Choroid plexus epithelial cell (primary cell): ENCODE measurements at places on chromosomes 6 and 20.

GRCh38 chr6:169671563-169671962, 30.3 kb downstream of the WDR27 start:
- DNase-seq = no peak

DNA sequence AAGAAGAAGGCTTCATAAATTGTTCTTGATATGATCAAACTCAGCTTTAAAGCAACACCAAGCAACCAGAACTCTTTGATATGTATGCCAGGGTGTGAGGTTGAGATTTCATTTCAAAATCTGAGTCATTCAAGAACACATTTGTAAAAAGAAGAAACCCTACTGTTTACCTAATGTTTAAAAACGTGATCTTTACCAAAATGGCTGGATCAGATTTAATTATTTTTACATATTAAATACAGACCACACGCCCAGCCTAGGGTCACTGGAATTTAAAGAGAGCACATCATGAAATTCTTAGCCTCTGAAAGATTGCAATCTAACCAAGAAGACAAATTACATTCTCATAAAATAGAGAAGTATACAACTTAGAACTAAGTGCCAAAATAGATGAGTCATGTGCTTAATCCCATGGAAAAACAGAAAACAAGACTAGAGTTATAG, 206.8 kb upstream of the SMLR1 start:
- DNase-seq = peak; percentile 44

- peak; percentile 47 for DNase-seq
Observed at GRCh38 chr6:71460933-71461332, 172.3 kb downstream of the OGFRL1 start.

DNA sequence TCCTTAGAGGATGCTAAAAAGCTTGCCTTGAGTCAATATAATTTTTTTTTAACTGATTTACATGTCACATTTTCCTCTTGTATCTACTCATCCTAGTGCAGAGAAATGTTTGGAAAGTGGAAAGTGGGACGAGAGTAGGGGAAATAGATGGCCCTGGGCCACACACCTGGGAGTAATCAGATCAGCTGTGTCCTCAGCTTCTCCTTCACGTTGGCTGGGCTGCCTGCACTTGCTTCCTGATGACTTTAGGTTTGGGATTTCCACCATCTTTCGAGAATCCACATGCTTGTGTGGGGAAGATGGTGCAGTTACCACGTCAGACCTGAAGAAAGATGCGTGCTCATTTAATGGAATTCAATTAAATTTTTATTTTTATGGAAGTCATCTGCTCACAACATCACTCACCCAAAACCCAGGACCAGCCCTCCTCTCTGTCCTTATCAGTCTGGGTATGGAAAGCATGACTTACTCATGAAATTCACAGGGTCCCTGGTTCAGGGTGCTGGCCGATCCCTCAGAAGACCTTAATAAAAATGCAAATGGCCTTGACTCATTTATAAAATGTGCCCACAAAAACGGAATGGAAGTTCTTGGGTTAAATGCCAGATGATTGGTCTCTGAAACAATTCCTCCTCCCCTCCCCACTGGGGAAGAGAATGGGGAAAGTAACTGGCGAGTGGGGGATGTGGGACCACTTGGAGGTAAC, 74.5 kb upstream of the TIAM2 start:
- DNase-seq = no peak

DNA sequence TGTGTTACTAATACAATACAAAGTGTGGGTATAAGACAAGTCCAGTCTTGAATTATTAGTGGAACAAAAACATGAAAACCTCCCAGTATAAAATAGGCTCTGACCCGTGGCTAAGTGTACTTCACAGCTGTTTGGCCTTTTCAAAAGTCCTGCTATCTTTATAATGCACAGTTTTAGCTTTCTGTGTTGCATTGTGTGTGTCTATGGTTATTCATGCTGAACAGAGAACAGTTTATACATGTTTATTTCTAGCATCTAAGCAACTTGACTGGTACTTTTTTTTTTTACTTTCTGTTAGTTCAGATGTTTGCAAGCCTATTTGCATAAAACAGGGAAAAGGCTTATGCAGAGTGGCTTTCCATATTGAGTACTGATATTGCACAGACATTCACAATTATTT, 119.2 kb upstream of the CCN2 start:
- no peak for DNase-seq

- DNase-seq = no peak
Observed at GRCh38 chr6:21118216-21118780, 475.3 kb upstream of the SOX4 start.

- DNase-seq = no peak
Observed at GRCh38 chr20:51127713-51128112, 104.8 kb upstream of the KCNG1 start.

DNA sequence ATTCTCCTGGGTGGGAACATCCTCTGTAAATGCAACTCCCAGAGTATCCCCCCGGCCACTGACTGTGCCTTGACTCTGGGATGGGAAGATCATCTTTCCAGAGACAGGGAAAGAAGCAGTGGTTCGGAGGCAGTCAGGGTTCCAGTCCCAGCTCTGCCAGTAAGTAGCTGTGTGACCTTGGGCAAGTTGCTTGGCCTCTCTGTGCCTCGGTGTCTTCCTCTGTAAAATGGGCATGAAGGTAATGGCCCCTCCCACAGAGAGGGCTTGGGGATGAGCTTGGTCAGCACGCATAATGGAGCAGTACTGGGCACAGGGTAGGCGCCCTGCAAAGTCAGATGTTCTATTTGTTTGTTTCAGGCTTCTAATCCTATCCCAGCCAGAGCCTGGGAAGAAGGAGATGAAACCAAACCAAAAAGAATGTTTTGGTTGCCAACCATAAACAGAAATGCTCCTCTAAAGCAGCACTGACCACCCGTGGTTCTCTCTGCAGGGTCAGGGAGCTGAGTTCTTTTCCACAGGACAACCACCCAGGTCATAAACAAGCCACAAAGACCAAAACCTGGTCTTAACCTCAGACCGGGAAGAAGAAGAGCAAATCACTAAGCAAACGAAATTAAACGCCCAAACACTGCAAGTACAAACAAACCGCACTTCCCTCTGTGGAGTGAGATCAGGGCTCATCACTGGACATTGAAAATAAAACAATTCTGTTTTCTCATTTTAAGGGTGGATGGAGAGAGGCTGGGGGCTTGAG, 381.0 kb upstream of the SULF2 start:
- peak; percentile 26 for DNase-seq

DNA sequence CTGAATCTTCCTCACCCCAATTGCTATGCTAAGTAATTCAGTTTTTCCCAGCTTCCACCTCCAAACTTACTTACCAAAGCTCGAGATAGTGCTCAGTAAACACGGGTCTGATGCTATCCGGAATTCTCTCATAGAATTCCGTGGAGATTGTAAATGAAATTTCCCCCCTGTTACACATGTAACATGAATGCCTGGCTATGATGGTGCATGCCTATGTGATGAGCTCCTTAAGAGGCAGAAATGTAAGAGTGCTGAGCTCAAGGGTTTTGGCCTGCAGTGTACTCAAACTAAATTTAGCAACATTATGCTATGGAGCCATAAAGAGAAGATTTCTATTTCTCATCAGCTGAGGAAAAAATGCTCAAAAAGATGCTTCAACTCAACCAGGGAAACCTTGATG, 133.4 kb upstream of the FUT9 start:
- DNase-seq = no peak

GRCh38 chr20:15930311-15931305, 642.6 kb downstream of the KIF16B start:
- DNase-seq = peak; percentile 72

DNA sequence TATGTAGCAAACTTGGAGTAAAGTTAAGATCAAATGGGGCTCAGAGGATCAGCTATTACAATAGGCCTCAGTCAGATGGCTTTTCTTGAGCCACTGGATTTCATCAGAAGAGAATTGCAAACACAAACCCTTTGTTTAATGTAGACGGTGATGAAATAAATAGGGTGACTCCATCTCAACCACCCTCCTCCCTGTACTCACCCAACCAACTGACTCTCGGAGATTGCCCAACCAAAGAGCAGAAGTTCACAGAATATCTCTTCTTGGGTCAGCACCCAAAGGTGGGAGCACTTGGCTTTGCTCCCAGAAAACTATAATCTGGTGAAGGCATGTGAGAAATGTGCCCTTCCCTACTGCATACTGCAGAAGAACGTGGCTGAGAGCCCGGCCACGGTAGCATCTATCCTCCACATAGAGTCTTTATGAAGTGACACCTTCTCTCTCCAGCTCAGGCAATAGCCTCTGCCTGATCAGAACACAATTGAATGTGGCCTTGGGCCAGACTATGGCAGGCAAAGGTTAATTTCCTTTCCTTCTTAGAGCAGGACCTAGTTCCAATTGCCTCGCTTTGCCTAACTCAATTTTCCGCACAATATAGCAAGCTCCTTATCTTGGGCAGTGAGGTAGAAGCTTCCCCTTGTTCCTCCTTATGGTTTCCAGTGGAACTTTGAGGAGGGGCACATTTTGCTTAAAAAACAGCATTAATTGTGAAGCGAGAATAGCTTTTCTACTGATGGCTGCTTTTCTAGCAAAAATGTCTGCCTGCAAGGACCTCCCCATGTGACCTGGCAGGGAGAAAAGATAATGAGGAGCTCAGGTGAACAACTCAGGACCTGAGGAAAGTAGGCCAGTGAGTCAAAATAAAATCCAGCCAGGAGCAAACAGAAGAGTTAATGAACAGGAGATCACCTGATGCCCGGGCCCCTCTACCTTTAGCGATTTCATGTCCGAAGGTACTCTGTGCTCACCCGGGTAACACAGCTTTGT, 79.4 kb downstream of the GFOD1 start:
- peak; percentile 95 for DNase-seq

DNA sequence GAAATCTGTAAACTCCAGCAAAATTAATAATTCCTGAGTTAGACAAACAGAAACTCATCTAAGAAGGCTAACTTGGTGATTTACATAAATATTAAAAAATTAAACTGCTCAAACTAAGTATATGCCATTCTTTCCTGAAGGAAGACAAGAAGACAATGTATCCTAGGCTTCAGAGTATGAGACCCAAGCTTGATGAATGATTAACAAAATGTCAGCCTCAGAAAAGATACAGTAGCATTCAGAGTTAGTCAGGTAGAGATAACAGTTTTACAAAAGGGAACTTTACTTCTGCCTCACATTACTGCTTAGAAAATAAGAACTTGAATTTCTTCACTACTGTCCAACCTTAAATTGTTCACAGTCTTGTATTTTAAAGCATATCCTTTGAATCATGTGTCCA, 12.0 kb downstream of the CSNK2A1 start:
- no peak for DNase-seq

DNA sequence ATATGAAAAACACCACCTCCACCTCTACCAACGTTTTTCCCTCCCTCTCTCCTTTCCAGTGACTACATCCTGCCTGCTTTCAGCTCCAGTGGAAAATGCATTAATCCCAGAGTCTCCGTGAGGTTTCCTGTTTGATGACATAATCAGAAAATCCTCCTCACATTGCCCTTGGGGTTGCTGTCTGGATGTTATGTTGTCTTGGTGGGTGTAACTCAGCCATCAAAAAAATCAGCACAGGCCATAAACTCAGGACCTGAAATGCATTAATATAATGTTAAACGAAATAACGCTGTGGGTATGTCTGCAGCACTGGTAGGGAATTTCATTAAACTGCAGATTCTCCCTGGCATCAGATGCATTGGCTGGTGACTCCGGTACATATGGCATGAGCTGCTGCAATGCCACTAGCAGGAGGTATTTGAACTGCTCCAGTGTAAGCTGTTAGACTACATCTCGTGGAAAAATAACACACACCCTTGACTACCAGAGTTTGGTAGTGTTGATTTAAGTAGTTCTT, 297.8 kb downstream of the PRL start:
- DNase-seq = peak; percentile 57

DNA sequence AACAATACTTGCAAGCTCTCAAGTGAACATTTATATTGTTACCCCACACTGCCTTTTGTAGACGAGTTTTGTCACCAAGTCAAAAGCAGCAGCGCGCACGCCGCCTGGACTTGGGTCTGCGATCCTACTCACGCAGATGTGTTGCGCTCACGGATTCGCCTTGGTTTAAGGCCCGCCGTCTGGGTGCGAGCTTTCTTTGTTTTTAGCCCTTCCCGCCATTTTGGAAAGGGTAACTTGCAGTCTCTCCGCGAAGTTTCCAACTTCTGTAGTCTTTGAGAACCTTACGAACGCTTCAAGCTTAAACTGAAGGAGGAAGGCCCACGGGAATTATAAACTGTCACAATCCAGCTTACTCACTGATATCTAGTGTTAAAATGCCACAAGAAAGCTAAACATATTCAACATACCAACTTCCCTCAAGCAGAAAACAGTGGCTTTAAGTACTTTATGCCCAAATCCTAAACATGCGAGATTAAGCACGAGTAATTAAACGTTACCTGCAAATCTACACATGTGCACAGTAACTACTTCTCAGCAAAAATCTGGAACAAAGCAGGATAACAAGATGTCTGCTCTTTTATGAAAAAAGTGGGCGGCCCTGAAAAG, 80.4 kb upstream of the BTN3A2 start:
- DNase-seq = peak; percentile 73

- DNase-seq = no peak
Observed at GRCh38 chr20:17884307-17885003, 84.1 kb downstream of the SNX5 start.

DNA sequence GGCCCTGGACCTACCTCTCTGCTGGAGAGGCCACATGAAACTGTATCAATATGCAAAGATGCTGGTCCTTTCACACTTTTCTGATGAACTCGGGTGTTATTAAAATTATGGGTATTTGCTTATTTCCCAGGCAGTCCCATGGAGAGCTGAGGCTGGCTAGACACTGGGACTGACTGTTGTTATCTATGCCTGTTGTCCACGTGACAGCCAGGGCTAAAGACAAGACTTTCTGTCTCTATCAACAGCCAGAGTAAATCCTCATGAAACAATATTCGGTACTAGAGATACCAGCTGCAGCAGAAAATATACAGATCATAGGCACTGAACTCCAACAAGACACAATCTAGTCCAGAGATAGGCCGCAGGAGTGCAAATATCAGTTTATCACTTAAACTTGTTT, 236.4 kb downstream of the FOXA2 start:
- no peak for DNase-seq

DNA sequence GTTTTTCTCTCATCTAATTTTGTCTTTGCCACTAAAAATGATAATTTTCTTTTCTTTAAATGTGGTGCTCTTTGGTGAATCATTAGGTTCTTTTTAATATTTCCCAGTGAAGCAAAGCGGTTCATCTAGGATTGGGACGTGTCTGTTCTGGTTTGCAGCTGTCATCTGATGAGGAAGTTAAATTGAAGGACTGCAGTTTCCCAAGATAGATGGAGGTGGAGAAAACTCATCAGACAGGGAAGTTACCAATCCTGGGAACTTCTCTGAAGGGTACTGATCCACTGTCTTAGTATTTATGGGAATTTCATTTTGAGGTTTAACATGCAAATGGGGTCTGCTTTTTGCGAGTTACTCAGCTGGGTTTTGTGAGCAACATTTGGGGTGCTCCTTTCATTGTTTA, 2.4 kb upstream of the AARS2 start:
- DNase-seq = no peak

- peak; percentile 1 for DNase-seq
Observed at GRCh38 chr20:46458866-46459750, 52.7 kb upstream of the ELMO2 start.

- no peak for DNase-seq
Observed at GRCh38 chr6:162267126-162267525, 460.4 kb downstream of the PRKN start.

- DNase-seq = no peak
Observed at GRCh38 chr6:113709936-113710509, 147.1 kb upstream of the MARCKS start.
